ENCODE measurements at places on chromosomes 7 and 10.

DNA sequence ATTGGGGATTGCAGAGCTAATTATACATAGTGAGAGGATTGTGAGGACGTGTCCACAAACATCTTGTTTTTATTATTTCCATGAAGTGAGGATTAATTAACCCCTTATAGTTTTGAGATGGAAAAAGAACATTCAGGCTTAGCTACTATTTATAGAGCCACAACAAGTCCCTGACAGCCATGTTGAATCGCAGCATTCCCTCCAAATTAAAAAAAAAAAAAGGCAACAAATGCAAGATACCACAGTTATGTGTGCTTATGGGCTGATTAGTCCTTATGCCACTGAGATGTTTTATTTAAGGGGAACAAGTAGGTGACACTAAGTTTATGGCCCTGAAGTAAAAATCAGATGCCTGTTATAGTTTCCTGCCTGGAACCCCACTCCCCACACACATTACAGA, 350.3 kb downstream of the GPAM start:
- DNase-seq = no peak

DNA sequence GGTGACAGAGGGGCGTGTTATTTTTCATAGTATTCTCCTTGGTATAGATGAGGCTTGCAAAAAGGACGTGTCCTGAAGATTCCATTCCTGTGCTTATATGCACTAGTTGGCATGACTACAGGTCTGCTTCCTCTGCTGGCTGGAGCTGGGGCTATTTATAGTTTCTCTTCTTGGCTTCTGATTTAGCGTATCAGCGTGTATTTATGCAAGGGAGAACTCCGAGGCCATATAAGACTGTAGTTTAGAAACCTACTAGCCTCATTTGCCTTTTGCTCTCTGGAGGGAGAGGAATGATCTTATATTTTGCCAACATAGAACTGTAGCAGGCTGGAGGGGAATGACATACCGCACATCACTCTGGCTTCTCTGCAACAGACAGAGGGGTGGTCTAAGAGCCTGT, 39.7 kb downstream of the CACNB2 start:
- DNase-seq = peak; percentile 60

- DNase-seq = no peak
Observed at GRCh38 chr7:70033226-70033625, 435.0 kb downstream of the AUTS2 start.

GRCh38 chr7:1986366-1987083, 246.2 kb downstream of the MAD1L1 start:
- no peak for DNase-seq

DNA sequence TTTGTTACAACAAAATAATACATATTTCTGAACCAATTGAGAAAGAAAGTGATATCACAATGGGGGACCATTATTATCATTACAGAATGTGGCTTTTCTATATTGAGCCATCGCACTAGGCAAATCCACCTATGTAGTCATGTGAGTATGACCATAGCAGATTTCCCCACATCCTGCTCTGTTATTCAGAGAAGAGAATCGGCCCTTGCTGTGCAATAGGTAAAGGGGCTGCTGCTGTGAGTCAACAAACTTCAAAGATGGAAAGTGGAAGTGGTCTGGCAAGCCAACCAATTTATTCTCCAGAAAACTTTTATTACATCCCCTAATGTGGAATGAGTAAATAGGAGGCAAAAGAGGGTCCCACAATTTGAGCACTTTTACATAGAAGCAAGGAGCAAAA, 573.4 kb downstream of the ETV1 start:
- no peak for DNase-seq

GRCh38 chr10:3887885-3888476, 103.0 kb upstream of the KLF6 start:
- no peak for DNase-seq

- no peak for DNase-seq
Observed at GRCh38 chr10:12757351-12757750, 244.2 kb downstream of the CCDC3 start.

DNA sequence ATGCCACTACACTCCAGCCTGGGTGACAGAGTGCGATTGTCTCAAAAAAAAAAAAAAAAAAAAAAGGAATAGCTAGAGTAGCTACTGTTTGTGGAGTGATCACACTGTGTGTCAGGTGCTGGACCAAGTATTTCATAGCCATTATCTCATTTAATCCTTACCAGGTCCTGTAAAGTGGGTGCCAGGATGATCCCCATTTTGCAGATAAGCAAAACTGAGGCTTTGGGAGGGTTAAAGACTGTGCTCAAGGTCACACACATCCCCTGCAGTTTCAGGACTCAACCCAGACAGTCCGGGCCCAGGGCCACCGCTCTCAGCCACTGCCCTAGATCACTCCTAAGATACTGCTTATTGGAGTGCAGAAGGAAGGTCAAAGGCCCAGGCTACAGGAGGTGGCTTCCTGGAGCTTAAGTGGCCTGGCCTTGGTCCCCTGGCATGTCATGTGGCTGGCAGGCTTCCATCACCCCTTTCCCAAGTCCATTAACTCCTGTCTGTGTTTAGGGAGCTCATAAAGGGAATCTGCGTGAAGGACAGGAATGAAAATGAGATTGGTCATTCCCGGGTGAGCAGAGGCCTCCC, 12.4 kb upstream of the WBP1L start:
- DNase-seq = no peak

DNA sequence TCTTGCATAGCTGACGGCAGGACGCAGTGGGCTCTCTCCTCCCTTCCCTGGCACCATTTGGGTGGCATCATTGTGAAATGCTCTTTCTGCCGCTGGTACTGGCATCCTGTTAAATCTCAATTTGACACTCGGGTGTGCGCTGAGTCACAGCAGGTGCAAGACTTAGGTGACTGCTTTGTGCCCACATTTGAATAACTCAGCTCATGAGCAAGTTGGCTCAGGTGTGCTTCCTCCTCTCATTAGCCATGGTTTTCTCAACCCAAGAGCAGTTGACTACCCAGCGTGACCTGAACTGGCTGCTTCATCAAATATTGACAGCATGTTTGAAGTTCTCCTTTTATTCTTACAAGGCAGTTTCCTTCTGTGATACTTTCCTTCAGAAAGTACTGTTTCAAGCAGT, 24.6 kb upstream of the NFE2L3 start:
- no peak for DNase-seq

- no peak for DNase-seq
Observed at GRCh38 chr10:116215651-116216050, 57.4 kb downstream of the GFRA1 start.

DNA sequence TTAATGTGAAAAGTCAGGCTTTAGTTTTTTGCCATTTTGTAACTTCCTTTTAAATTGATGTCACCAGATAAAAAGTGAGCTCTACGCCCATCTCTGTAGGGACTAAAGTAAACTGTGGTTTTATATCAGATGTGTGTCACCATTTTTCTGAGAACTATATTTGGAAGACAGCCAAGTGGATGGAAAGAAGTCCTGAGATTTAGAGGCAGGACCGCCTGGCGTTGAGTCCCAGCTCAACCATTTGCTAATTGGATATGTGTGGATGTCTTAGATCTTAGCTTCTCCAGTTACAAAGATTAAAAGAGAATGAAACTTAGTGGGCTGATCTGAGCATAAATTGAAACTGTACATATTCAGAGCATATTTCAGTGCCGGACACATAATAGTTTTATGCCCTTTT, 691.6 kb upstream of the CELF2 start:
- no peak for DNase-seq

GRCh38 chr7:158829021-158829341, 328 bp downstream of the ESYT2 start:
- no peak for DNase-seq

- no peak for DNase-seq
Observed at GRCh38 chr7:20661884-20662283, 46.4 kb downstream of the ABCB5 start.

- DNase-seq = no peak
Observed at GRCh38 chr10:74363727-74364126, 212.7 kb downstream of the ADK start.

DNA sequence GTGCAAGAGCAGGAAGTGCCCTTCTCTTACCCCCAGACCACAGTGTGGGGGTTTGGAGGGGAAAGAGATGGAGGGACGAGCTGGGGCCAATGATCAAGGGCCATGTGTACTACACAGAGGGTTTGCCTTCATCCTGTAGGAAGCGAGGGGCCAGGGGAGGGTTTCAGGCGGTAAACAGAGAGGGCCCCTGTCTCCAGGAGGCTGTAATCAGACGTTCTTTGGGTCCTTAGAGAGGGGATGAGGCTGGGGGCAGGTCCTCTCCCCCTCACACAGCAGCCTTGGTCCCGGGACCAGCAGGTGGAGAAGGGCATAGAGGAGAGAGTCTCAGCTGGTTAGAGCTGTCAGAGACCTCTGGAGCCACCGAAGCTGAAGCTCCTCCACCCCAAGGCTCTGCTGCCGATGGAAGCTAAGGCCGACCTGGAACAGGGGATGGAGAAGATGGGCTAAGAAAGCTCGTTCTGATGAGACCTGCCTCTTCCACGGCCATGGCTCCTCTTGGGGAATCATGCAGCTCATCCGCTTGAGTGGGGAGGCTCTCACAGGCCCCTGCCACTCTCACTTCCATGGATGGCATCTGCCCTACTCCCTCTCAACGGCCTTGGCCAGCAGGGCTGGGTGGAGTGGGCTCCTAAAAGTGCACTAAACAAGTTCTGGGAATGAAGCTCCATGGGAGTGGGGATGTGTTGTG, 3.5 kb downstream of the LOXL4 start:
- DNase-seq = no peak

- DNase-seq = no peak
Observed at GRCh38 chr7:140646931-140647647, 6.5 kb upstream of the DENND2A start.

- peak; percentile 58 for DNase-seq
Observed at GRCh38 chr10:129541200-129541599, 74.2 kb downstream of the MGMT start.

DNA sequence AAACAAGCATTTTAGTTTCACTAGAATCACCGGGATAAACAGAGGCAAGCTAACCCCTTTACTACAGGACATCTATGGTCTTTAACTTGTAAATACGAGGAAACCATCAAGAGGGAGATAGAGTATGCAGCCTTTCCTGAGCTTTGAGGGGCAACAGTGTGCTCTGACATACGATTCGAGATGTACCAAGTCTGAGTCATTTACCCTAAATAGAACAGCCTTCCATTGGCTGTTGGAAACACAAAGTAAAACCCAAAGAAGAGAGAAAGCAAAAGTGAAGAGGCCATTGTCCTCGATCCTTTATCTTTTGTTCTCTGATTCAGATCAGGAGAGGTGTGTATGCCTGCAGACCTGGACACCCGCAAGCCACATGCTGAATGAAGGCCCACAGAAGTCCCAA, 289.5 kb downstream of the KCNMA1 start:
- no peak for DNase-seq

DNA sequence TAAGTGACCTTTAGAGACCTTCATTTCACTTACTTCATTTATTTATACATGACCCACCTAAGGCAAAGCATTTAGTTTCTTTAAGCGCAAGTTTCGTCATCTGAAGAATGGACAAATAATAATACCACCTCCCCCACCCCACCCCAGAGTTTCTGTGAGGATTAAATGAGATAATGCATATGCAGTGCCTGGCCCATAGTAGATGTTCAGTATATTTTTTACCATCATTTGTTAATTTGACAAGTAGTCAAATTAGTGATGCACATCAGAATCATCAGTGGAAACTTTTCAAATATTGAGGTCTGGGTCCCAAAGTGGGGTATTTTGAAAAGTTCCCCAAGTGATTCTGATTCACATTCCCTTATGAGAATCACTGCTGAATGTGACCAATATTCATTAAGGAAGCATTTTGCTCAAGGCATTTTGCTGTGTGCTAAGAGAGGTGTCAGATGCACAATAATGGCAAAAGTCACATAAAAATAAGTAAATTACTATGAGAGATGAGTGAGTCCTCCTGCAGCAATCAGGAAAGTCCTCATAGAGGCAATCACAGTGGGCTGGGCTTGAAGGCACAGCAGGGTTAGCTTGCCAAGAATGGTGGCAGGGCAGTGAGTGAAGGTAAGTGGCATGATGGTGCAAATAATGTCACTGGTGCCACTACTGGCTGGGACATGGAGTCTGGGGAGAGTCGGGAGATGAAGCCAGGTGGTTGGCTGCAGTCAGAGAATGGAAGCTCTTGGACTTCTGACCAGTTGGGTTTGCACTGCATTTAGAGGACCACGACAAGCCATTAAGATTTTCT, 244.1 kb downstream of the PTEN start:
- DNase-seq = no peak

- no peak for DNase-seq
Observed at GRCh38 chr10:126294451-126294850, 93.8 kb downstream of the ADAM12 start.

DNA sequence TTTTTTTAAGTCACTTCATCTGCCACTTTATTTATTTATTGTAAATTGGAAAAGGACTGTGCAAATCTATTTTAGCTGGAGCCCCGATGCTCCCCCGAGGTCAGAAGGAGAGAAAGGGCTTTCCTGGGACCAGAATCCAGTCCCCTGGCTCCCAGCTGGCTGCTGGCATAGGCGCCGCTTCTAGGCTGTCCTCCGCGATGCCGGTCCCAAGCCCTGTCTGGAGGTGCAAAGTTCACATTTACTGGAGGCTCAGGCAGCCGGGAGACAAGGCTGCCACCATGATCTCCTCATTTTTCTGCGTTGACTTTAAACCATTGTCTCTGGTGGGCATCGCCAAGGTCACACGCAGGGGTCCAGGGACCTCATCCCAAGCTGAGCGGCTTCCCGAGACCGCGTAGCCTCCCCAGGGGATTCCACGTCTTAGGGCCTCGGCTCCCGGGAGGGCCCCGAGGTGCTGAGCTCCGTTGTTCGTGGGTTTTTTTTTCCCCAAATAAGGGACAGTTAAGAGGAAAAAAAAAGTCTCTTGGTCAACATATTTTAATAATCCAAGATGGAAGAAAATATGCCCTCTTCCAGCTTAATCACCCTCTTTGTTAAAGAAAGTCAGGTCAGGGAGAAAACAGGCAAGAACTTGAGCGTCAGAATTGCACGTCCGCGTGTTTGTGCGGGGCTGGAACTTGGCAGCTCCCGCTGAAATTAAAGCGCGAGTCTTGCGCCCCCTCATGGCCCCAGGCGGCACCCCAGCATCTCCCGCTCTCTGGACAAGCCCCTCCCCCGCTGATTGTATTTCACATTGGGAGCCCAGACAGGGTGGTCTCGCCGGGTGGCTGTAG, 11.9 kb downstream of the RGR start:
- peak; percentile 60 for DNase-seq

GRCh38 chr10:71747039-71747531, 26.2 kb downstream of the VSIR start:
- DNase-seq = no peak

- DNase-seq = no peak
Observed at GRCh38 chr10:87596351-87596750, 63.3 kb upstream of the PAPSS2 start.

- no peak for DNase-seq
Observed at GRCh38 chr10:89478739-89479654, 56.4 kb downstream of the SLC16A12 start.

DNA sequence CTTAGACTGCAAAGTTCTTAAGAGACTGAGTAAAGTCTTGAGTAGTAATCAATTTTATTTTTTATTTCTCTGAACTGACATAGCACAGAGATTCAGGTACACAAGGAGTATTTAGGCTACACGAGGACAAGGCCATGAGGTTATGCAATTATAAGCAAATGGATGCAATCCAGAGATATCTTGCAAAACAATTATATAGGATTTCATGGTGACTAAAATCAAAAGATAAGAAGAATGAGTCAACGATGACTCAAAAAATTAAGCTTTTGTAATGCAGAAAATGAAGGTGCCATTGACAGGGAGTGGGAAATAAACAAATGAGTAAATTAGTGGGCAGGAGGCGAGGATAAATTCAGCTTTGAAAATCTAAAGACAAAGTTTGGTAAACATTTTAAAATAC, 66.7 kb upstream of the MYO3A start:
- DNase-seq = no peak

- no peak for DNase-seq
Observed at GRCh38 chr10:124220971-124221355, 127.6 kb upstream of the CHST15 start.
